ENCODE measurements at places on chromosomes 6 and 20. TPM values are rescaled to one million over a fixed set of nuclear protein-coding genes. Genes with fewer than 3 reads are reported as not detected.

Gene POU5F1
- total RNA-seq: 0.83 TPM

Gene SNHG17
- 49.6 TPM for total RNA-seq

- DNase-seq: no peak
These were observed 33.8 kb downstream of the TBC1D7 start for GRCh38 chr6:13294499-13295069.

GRCh38 chr6:107972413-107973096 lies 14.5 kb upstream of the SEC63 start:
- no peak for DNase-seq

- no peak for DNase-seq
These were observed 126.8 kb upstream of the SAMD5 start for GRCh38 chr6:147381712-147382111.

Gene VGLL2
- not detected for total RNA-seq

GRCh38 chr20:53028337-53029007 lies 56.3 kb downstream of the TSHZ2 start:
- no peak for DNase-seq

Data from B cell (primary cell).